Natural killer cell (primary cell): ENCODE measurements at places on chromosomes 6 and 20.

- DNase-seq, result no peak
Measured at GRCh38 chr20:57130160-57130772, 136.2 kb downstream of the BMP7 start.

DNA sequence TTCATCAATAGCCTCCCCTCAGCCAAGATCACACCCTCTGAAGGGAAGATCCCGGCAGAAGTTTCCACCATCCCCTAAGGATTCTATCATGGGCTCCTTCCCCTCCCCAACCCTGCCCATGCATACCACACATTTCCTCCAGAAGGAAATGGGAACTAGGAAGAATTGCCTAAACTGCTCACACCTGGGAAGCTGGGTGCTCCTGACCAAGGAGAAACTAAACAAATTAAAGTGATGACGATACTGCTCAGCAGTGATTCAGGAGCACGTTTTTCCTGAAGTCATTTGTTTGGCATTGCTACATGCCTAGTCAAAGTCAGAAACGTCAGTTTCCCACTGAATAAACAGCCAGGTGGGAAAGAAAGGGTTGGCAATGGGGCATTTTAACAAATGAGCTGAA is 136.1 kb upstream of the CDYL start:
- no peak for DNase-seq

- DNase-seq, result no peak
Measured at GRCh38 chr6:10082385-10082784, 332.5 kb downstream of the TFAP2A start.

- no peak for DNase-seq
Measured at GRCh38 chr20:49612127-49612738, 44.3 kb upstream of the PTGIS start.

DNA sequence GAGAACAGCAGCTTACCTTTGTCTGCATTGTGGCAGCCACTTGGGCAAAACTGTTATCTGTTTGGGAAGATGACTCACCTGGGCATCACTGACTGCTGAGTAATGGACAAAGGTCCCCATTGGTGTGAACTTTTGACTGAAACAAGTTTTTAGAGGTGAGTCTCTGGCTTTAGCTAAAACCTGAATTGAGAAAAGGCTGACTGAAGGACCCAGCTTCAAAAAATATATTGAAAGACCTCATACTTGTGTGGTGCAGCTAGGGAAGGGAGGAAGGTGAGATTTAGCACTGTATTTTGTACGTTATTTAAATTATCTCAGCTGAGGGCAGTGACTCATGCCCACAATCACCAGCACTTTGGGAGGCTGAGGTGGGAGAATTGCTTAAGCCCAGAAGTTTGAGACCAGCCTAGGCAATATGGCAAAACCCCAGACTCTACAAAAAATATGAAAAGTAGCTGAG is 4.5 kb upstream of the CITED2 start:
- no peak for DNase-seq

DNA sequence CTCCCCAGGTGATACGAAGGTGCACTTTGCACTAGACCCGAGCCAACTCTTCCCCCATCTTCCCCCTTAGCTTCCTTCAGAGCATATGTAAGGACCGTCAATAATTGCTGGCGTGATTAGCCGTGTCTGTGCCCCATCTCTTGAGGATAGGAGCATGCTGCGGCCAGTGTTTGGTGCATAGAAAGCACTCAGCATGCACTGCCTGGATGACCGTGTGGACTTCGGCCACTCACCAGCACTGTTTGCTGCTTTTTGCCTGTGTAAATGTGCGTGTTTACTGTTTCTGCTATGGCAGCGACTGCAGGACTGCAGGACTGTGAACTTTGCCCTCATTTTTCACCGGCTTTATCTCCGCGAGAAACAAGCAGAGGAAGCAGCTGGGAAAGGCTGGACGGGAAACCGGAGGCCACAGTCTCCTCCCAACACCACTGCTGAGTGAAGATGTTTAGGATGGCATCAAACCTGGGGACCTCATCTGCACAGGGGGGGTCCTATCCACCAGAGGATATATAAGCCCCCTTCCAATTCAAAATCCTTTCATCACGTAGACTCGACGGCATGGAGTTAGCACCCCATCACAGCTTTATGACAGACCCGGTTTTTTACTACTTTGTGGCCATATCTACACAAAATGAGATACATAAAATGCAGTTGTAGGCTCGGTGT is 150.6 kb upstream of the AFDN start:
- no peak for DNase-seq

DNA sequence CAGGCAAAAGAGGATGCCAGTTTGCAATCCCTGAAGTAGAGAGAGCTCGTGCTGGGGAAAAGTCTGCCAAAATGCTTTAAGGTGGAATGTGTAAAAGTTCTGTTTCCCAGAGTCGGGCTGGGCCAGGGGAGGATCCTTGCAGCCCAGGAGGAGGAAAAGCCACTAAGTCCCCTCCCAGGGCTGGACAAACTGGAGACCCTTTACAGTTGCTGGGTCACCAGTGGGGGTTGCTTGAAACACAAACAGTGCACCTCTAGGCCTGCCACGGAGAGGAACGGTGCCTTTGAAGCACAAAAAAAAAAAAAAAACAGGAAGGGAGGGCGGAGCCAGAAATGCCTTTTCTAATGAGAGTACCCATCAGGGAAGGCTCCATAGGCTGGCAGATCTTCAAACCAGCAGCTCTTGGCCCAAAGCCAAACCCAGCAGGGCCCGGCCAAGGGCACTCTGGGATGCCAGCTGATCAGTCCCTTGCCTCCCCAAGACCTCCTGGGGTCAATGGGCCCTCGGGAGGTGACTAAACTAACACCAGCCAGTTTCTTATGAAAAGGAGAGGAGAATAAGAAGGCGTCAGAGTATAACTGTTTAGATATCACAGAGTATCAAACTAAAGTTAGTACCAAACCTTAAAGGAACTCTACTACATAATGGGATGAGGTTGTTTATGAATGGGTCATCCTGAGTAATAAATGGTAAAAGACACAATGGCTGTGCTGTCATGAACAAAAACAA is 23.7 kb downstream of the HLA-A start:
- peak; percentile 82 for DNase-seq

GRCh38 chr6:123360359-123360758 is 276.4 kb downstream of the TRDN start:
- DNase-seq, result no peak

DNA sequence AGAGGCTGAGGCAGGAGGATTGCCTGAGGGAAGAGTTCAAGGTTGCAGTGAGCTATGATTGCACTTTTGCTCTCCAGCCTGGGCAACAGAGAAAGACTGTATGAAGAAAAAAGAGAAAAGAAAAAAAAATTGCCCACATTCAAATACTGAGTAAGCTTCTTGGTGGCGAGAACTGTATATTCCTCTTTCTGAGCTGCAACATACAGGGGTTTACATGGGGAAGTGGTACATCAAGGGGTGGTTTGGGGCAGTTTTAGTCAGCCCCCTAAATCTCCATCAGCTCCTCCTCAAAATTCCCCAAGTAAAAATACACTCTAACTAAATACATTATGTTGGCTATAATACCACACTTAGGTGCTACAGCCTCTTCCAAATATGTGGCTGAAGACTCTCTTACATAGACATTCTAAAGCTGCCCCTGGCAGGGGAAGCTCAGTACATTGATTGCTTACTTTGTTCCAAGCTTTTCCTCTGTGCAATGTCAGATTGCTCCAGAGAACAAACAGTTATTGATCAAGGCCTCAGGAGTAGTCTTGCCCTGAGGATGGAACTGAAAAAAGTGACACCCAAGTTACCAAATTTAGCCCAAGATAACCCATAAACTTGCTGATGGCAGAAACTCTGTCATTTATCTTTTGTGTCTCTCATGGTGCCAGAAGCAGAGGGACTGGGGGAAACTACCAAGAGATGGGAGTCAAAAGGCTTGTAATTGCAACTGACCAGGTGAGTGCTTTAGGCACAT is 107.4 kb upstream of the RIPOR2 start:
- DNase-seq, result no peak

- DNase-seq, result peak; percentile 46
Measured at GRCh38 chr20:44073011-44073674, 113.8 kb downstream of the JPH2 start.

- DNase-seq, result no peak
Measured at GRCh38 chr6:163836876-163837690, 422.6 kb downstream of the QKI start.
